A549 treated with RU486 at 1 μM for 4 hours (cell line): ENCODE measurements at places on chromosomes 6 and 20. TPM values are rescaled to one million over a fixed set of nuclear protein-coding genes. Genes with fewer than 3 reads are reported as not detected.

Gene AGPAT4
- total RNA-seq: 2.5 to 5.5 TPM (median 3.9 TPM) in 5 replicates

Gene FLRT3
- 0.96 to 1.8 TPM (median 1.7 TPM) in 5 replicates for total RNA-seq

Gene CAP2
- 12.2 to 15.0 TPM (median 12.9 TPM) in 5 replicates for total RNA-seq

Gene MTFR2
- 7.7 to 13.6 TPM (median 13.1 TPM) in 5 replicates for total RNA-seq

Gene CTNNBL1
- total RNA-seq: 58.0 to 85.3 TPM (median 64.1 TPM) in 5 replicates

Gene HLA-DRB1
- total RNA-seq: not detected in 5 replicates

Gene EDN3
- total RNA-seq: 0.10 to 0.30 TPM (median 0.17 TPM) in 5 replicates

Gene LRRC73
- total RNA-seq: 0.95 to 1.5 TPM (median 1.4 TPM) in 5 replicates

Gene KHDC1
- 2.2 to 4.0 TPM (median 3.5 TPM) in 5 replicates for total RNA-seq

Gene IYD
- total RNA-seq: not detected in 5 replicates

Gene GPLD1
- 1.1 to 1.3 TPM (median 1.1 TPM) in 5 replicates for total RNA-seq

Gene PAX1
- 0.01 TPM in 1 of 5 replicates, not detected in the others for total RNA-seq

Gene COL9A3
- total RNA-seq: 0.18 to 0.87 TPM (median 0.43 TPM) in 5 replicates

Gene VNN1
- total RNA-seq: 0.06 to 0.13 TPM (median 0.07 TPM) in 5 replicates

Gene CRISP3
- total RNA-seq: 0.06 TPM in 1 of 5 replicates, not detected in the others

Gene SLC22A3
- total RNA-seq: 25.9 to 39.8 TPM (median 36.8 TPM) in 5 replicates

Gene ZC3H12D
- total RNA-seq: 0.06 to 0.09 TPM (median 0.06 TPM) in 4 of 5 replicates, not detected in the other

Gene CST4
- not detected in 5 replicates for total RNA-seq

Gene HLA-B
- total RNA-seq: 24.5 to 36.5 TPM (median 29.0 TPM) in 5 replicates

Gene AIF1
- not detected in 5 replicates for total RNA-seq

Gene MYL9
- total RNA-seq: 14.8 to 28.9 TPM (median 19.9 TPM) in 5 replicates

Gene BPIFB2
- not detected in 5 replicates for total RNA-seq

Gene BFSP1
- 4.0 to 6.0 TPM (median 4.6 TPM) in 5 replicates for total RNA-seq

Gene STMND1
- not detected in 5 replicates for total RNA-seq

Gene UTRN
- total RNA-seq: 5.7 to 15.5 TPM (median 10.9 TPM) in 5 replicates

Gene RNF144B
- 0.14 to 1.1 TPM (median 0.51 TPM) in 5 replicates for total RNA-seq
